Pulmonary artery endothelial cell (primary cell): ENCODE measurements at places on chromosomes 1 and 21. TPM values are rescaled to one million over a fixed set of nuclear protein-coding genes. Genes with fewer than 3 reads are reported as not detected.

DNA sequence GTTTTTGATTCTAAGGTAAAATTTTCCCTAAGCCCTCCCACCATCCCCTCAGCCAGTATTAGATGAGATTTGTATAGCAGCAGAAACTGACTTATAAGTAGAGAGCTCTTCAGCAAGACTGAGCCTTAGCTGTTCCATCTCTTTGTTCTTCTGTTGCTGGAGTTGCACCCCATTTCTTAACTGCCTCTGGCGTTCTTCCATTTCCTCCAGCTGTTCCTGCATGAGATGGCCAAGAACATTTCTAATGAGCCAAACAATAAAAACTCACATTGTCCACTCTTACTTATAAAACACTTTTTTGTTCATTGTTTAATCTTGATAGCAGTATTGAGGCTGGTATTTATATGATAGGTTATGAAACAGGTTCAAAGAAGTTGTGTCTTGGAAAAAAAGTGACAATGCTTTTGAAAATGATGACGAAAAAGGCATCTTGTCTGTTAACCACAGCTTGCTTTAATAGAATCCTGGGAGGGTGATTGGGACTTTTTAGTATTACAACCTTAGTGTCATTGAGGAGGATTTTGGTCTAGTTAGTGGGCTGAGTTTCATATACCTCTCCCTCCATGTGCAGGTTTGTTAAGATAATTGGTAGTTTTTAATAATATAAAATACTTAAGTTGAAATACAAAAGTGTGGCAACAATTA is 18.3 kb downstream of the SYNC start:
- peak; percentile 47 for DNase-seq

DNA sequence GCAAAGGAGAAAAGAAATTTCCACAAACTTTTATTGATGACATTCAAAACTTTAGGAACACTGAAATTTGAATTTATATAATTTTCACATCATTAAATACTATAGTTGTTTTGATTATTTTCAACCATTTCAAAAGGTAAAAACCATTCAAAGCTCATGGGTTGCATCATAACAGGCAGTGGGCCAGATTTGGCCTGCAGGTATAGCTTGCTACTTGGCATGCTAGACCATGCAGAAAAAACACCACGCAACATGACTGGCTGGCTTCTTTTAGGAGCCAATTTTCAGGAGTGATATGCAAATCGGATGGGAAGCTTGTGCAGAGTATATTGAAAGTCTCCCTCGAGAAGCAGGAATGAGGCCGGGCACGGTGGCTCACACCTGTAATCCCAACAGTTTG is 144.8 kb downstream of the GLUL start:
- no peak for DNase-seq

DNA sequence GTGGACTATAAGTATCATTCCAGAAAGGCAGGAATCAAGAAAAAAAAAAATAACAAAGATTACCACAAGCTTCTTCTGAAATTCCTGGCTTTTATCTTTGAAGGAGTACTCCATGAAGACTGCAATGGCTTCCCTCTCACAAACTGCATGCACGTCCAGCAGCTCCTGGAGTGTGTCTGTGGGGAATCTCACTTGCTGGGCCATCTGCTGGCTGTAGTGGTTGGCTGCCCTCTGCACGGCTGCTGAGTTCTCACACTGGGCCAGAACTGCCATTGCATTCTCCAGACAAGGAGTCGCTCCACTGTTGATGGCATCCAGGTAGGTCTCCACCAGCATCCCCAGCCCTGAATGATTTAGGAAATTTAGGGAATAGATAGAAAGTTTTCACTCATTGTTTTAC is 23.3 kb upstream of the GBP2 start:
- DNase-seq: no peak

The OR2L13 gene
- not detected in 2 replicates for total RNA-seq

The CD1B gene
- total RNA-seq: not detected in 2 replicates
